Large intestine (tissue), 12 donors: ENCODE measurements at places on chromosomes 13 and 19.
A peak's percentile ranks its signal among the peaks of the same experiment; 100 is the strongest.

GRCh38 chr19:4360641-4361151 is 17.3 kb downstream of the MPND start:
- no peak for DNase-seq

DNA sequence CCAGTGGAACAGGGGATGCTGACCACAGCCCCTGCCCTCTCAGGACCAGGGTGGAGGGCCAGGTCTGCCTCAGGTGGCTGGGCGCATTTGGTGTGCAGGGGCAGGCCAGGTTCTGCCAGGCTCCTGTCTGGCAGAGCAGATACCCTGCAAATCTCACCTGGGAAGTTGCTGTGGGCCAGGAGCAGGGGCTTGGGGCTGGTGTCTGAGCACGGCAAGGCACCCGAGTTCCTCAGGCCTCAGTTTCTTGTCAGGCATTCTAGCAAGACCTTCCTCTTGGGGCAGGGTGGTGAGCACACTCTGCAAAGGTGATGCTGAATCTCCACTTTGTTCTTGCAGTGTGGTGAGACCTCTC is 1.1 kb downstream of the CRTC1 start:
- DNase-seq = no peak

DNA sequence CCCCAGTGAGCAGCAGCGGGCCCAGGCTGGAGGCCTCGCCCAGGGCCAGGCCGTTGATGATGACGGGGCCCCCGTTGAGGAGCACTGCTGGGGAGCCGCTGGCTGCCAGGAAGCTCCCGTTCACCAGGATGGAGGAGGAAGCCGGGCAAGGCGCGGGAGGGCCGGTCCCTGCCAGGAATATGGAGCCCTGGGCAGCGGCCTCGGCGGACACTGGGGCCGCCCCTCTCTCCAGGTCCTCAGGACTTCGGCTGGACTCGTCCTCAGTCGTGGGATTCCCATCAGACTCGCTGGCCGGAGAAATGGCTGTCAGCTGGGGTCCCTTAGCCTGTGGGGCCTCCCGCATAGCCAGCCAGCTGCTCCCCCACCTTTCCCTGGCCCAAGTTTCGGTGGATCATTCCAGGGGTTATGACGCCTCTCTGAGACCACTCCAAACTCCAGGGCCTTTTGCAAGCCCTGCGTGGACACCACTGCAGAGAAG is 2.1 kb downstream of the SIX5 start:
- peak; percentile 23 for DNase-seq

DNA sequence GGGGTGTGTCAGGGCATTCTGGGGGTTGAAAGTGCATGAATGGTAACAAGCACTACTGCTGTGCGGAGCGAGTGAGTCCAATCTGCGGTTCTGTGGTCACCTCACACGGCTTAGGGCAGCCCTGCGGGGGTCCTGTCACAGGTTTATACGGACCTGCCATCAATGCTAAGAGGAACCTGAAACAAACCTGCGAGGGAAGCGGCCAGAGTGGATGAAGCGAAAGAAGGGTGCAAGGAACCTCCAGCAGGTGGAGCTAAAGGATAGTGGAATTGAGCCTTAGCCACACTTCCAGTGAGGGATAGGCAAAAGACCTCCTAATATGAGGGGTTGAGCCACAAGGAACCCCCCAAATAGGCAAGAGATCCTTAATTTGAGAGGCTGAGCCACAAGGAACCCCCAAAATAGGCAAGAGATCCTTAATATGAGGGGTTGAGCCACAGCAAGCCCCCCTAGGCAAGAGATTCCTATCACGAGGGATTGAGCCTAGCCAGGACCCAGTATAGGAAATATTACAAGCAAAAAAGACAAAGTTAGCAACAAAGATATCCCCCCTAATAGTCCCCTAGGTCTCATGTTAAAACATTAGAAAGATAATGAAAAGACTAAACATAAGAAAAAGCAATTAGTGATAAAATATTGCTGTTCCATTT is 6.3 kb upstream of the ZNF69 start:
- DNase-seq = peak; percentile 57

- DNase-seq = no peak
These were observed 27.7 kb downstream of the ATP4B start for GRCh38 chr13:113630296-113630695.

- no peak for DNase-seq
These were observed 9.8 kb downstream of the DDX39A start for GRCh38 chr19:14409146-14410023.

GRCh38 chr13:99105160-99105559 is 95.5 kb upstream of the UBAC2 start:
- DNase-seq = no peak

GRCh38 chr13:42494157-42494556 is 79.8 kb upstream of the TNFSF11 start:
- DNase-seq = no peak

DNA sequence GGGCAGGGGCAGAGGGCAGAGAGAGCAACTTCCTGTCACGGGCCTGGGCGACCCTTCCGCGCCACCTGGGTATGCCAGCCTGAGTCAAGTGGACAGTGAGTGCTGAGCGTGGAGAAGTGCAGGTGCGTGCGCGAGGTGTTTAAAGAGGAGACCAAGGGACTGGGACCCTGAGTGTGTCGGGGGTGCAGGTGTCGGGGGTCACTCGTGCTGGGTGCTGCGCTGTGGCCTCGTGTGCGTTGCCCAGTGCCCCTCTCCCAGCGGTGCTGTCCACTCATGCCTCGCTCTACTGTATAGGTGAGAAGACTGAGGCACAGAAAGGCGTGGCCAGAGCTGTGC is 18.9 kb upstream of the KCTD15 start:
- DNase-seq = no peak

- no peak for DNase-seq
These were observed 407 bp upstream of the ZNF550 start for GRCh38 chr19:57560049-57560491.

DNA sequence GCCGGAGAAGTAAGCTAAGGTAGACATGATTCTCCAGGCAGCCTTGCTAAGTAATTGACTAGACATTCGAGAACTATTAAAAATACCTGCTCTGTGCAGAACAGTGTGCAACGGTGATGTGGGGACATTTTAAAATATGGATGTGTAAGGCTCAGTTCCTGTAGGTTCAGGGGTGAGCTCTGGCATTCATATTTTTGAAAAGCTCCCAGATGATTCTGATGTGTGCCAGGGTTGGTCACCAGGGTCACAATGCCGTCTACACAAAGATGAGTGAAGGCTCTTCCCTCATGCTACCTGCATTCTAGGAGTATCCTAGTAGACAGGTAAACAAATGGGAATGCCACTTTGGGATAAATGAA is 702 bp upstream of the EPSTI1 start:
- DNase-seq = no peak

DNA sequence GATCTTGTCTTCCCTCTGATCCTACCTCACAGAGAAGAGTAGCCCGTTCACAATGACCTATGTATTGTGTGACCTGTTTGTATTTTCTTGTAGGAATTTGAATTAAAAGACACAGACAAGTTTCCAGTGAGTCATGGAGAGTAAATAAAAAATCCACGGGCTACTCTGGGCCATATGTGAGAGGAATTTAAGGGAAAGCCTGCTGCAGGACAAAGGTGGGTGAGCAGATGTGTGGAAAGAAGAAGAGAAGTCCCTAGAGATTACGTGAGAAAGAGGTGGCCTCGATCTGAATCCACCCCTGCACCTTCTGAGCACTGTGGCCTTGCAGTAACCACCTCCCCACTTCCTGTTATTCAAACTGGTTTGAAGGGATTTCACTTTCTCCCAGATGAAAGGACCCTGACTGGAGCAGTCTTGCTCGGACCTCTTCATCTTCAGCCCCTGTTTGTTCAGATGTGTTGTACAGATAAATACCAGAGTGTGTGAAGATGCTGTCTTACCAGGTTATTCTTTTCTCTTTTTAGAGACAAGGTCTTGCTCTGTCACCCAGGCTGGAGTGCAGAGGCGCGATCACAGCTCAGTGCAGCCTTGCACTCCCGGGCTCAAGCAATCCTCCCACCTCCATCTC is 205.4 kb downstream of the PDS5B start:
- DNase-seq = no peak

- no peak for DNase-seq
These were observed 422.0 kb downstream of the FGF14 start for GRCh38 chr13:101979825-101980224.

- no peak for DNase-seq
These were observed 8.1 kb downstream of the SULT2B1 start for GRCh38 chr19:48560095-48560530.
